ENCODE measurements at places on chromosomes 13 and 19.

DNA sequence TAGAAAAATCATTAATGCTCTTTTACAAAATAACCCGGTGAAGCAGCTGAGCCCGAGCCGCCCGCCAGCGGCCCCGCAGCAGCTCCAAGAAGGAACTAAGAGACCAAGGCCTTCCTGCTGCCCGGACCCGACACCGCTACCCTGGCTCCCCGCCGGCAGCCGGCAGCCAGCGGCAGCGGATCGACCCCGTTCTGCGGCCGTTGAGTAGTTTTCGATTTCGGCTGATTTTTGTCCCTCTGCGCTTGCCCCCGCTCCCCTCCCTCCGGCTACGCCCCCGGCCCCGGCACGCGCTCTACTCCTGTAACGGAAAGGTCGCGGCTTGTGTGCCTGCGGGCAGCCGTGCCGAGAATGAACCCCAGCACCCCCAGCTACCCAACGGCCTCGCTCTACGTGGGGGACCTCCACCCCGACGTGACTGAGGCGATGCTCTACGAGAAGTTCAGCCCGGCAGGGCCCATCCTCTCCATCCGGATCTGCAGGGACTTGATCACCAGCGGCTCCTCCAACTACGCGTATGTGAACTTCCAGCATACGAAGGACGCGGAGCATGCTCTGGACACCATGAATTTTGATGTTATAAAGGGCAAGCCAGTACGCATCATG, at the start of gene PABPC3:
Gene PABPC3 (plus strand): TSS at position 286 of the 603 bp plus-strand sequence. CDS start 63 bp downstream, at position 349.
- DNase-seq = no peak

GRCh38 chr13:23679220-23679619, 109.0 kb downstream of the TNFRSF19 start:
- no peak for DNase-seq

DNA sequence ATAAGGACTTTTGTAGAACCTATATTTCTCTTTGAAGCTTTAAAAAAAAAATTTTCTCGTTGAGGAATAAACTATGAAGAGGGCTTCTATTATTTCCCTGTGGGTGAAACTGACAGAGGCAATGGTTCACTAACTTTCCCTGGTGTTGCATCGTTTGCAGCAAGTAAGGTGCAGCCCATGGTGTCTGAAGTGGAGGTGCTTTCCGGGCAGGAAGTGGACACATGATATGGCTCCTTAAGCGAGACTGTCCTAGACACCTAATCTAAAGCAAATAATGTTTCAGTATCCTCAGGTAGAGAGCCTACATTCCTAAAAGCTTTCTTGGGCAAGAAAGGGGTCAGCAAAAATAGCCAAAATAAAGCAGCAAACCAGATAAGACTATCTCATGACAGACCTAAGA, 437.6 kb upstream of the ARGLU1 start:
- no peak for DNase-seq

- DNase-seq = no peak
These were observed 513.0 kb downstream of the IRS2 start for GRCh38 chr13:109273326-109273751.

GRCh38 chr13:98915563-98915962, 62.3 kb downstream of the DOCK9 start:
- no peak for DNase-seq

GRCh38 chr13:77338961-77339401, 12.1 kb upstream of the MYCBP2 start:
- no peak for DNase-seq

DNA sequence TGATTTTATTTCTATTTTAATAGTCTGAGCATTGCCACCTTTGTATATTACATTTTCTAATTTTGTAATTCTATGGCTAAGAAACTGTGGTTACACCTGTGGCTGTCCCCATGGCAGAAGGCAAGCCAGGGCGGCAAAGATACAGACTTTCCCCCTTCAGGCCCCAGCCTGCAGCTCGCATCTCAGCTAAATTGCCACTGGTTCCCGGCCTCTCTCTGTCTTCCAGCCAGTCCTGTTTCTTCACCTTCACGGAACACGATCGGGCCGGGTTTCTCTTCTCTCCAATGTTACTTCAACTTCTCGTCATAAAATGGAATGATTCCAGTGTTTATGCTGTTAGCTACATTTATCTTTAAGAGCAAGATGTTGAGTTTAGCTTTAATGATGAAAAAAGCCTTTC, 124.5 kb upstream of the ZNF507 start:
- DNase-seq = no peak

GRCh38 chr13:27607125-27607524, 13.2 kb downstream of the LNX2 start:
- no peak for DNase-seq

- DNase-seq = no peak
These were observed 118.2 kb downstream of the KLF5 start for GRCh38 chr13:73177017-73177416.

DNA sequence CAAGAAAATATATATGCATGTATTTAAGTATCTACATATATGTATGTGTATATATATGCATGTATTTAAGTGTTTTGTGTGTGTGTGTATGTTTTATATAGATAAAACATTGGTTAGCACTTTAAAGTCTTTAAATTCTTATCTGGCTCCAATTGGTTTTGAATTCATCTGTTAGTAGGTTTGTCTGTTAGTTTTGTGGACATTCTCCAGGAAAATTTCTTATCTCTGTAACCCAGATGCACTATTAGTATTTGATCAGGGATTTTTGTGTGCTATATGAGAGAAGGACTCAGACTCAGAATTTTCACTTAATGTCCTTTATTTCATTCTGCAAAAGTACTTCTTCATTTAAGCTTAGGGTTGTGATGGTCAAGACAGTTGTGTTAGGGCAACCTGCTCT, 103.1 kb downstream of the ITGBL1 start:
- no peak for DNase-seq

DNA sequence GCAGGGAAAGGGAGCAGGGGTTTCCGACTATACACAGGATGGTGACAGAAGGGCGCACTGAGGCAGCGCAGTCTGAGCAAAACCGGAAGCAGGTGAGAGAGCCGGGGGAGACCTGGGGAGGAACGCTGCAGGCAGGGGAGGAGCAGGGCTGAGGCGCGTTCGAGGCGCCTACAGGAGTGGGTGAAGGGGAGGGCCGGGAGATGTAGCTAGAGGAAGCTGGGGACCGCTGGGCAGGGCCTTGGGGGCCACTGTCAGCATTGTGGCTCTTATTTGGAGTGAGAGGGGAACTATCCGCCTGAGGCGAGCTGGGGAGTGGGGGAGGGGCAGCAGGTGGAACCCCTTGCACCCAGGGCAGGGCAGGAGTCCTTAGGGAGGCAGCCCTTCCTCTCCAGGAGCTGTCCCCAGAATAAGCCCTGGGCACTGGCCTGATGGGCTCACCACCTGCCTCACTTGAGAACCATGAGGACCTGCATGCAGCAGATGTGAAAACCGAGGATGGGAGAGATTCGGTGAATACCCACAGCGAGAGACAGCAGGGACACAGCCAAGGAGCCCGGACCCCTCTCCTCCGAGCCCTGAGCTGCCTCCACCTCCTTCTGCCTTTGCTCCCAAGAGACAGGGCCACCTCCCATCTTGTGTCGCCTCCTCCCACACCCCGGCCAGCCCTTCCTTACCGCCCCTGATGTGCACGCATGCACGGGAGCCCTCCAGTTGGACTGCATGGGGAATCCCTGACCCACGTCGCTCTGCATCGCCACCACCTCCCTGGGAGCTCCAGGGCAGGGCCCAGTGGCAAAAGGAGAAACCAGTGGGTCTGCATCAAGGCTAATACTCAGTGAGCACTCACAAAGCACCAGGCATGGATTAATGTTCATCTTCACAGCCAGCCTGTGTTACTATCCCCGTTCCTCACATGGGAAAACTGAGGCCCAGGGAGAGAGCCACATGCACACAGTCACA, 10.3 kb downstream of the AKT2 start:
- DNase-seq = no peak

DNA sequence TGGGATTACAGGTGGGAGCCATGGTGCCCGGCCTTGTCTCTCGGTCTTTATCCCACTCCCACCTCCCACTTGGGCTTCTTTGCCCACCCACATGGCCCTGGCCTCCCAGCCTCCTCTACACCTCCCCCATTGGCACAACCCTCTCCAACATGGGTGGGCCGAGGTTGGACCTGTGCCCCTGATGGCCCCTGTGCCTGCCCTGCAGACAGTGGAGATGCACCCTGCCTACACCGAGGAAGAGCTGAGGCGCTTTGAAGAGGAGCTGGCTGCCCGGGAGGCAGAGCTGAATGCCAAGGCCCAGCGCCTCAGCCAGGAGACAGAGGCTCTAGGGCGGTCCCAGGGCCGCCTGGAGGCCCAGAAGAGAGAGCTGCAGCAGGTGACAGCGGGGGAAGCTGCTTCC, 12.6 kb upstream of the DHDH start:
- no peak for DNase-seq
